NCI-H1092 (cell line): ENCODE measurements at places on chromosomes 2 and 18.

DNA sequence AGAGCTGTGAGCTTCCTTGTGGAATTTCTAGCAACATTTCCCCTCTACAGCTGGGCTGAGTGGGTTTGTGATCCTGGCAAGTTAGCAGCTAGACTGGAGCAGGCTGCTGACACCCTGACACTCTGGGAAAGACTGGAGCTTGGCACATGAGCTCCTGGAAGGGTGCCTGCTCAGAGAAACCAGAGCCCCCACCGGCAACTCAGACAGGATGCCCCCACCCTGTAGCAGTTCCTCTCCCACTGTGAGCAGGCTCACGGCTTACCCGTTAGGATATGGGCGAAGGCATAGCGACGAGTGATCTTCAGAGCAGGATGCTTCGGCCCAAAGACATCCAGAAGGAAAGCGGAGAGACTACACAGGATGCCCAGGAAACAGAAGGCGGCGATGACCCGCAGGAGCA lies 11.2 kb downstream of the TMEM127 start:
- DNase-seq: no peak

- no peak for DNase-seq
These were observed 46.7 kb downstream of the NBEAL1 start for GRCh38 chr2:203061346-203061745.

- no peak for DNase-seq
These were observed 513.4 kb downstream of the TNS1 start for GRCh38 chr2:217489145-217489960.

GRCh38 chr2:206562375-206562774 lies 79.9 kb upstream of the FAM237A start:
- DNase-seq: no peak

DNA sequence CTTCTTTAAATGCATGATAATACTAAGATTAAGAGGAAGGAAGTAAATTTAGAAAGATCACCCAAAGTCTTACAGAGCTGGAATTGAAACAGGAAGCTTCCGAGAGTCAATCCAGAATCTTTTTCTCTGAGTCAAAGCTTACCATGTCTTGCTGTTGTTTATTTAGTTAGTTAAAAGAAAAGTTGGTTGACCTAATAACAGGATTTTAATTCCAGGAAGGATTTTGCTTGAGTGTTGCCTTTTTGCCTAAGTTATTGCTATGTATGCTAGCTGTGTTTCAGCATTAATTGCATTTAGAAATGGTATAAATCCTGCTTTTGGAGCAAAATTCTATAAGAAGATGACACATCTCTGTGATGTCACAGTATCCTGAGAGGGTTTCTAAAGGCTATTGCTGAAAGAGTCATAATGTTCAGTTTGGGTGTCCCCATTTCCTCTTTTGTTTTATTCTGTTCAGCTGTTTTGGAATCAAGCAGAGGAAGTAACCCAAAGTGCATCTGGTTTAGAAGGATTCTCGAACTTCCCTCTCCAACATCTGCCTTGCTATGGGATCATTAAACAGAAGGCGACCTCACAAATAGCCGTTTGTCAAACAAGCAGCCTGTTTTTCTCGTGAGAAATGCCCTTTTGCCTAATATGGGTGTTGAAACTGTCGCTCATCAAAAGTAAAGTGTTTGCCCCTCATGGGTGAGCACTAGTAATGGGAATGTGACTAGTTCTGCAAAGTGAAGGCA lies 271.5 kb upstream of the MMADHC start:
- DNase-seq: no peak

- DNase-seq: no peak
These were observed 23.6 kb downstream of the SLC66A2 start for GRCh38 chr18:79927607-79928562.

- no peak for DNase-seq
These were observed 480.0 kb downstream of the RIT2 start for GRCh38 chr18:42635378-42636048.

DNA sequence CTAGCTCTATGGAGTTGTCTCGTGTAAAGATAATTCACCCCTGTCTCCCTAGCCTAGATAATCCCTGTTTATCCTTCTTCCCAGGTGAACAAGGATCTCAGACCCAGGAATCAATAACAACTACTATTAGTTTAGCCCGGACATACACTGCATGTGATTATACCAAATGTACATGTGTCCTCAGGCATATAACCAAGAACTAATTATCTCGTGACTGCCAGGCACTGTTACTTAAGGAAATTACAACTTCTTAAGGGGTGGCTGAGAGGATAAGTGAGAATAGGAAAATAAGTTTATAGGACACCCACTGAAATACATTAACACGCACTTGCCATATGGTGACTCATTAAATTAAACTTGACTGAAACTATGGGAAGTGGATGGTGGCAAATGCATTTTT lies 126.6 kb downstream of the CNTNAP5 start:
- no peak for DNase-seq

- no peak for DNase-seq
These were observed 11.8 kb upstream of the NEDD4L start for GRCh38 chr18:58032233-58032632.

DNA sequence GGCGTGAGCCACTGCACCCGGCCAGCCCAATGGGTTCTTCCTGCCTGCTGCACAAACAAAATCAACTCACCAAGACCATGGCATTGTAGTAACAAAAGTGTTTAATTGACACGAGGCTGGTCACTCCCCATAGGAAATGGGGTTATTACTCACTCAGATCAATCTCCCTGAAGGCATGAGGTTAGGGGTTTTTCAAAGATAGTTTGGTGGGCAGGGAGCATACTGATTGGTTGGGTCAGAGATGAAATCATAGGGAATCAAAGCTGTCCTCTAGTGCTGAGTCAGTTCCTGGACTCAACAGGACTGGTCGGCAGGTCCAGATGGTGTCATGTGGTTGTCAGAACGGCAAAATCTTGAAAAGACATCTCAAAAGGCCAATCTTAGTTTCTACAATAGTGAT lies 122.1 kb downstream of the TMEM17 start:
- DNase-seq: no peak

- DNase-seq: no peak
These were observed 720.5 kb downstream of the MBD2 start for GRCh38 chr18:53503914-53504441.

DNA sequence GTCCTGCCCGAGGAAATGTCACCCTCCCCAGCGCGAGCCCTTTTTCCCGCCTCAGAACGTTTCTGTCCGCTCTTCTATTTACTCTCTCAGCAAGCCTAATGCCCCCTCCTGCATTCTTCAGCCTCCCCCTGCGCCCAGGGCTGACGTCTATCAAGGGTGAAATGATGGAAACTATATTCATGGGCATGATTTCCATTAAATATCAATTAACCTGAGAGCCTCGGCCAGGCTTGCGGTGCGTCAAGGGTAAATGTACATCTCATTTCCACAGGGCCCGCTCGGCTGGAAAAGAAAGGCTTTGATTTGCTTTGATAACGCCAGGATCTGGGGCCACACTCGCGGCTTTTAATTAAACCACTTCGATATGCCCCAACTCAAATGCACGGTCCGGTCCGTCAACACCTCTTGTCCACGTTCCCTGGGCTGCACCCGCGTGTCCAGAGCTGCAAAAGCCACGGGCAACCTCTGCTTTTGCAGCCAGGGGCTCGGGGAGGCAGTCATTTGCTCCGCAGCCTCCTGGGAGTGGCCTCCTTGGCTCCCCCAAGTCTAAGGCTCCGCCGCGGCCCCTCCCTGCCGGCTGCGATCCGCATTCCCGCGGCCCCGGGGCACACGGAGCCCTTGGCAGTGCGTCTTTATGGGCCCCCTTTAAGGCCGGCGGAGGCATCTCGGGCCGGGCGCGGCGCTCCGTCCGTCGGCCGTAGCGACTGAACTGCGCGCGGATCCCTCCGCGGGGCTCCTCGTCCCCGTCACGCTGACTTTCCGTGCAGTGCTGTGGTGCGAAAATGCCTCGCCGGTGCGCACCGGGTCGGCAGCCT lies at the start of gene HOXD8:
HOXD8 (plus strand) TSS at position 724 of the 815 bp plus-strand sequence. CDS start 662 bp downstream, outside the sequence.
- peak; percentile 69 for DNase-seq

DNA sequence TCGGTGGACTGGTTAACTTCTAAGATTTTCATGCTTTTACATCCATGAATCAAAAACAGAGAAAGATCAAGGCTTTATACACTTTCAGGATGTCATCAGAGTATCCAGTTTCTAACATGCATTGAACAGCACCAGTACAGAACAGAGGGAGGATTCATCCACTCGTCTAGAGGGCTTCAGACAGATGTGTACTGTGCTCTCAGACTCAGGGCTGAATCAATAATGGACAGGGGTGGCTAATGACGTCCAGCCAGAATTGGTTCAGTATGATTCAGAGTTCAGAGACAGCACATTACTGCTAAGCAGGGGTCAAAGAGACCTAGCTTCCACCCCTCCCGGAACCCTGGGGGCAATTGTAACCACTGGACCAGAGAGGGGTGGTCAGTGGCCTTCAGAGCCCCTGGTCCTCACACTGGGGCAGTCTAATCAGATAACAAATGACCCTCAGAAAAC lies 37.3 kb downstream of the RNU4ATAC start:
- DNase-seq: no peak

DNA sequence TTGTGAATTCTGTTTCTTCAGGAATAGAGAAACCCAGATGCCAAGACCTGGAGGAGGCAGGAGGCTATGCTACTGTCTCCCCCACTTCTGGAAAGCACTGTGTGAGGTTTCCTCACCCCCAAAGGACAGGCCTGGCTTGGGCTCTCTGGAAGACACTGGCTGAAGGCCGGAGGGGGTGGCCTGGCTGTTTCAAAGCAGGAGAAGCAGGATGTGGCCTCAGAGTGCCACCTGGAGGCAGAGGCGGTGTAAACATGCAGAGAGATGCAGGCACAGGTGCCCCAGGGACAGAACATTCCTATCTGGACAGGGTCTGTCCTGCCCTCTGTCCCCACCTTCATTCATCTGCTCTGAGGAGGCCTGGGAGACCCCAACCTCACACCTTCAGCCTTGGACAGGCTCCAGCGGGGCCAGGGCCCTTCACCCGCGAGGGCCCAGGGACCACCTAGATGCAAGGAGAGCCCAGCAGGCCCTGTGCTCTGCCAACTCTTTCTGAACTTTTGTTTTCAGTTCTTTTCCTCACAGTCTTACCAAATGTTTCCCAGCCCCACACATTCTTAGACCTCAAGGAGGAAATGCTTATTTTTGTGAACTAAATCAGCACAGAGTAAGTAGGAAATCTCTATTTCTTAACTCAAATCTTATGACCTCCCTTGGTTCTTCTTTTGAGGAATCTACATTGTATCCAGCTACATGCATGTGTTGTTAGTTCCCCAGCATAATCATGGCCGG lies 79.2 kb downstream of the LONRF2 start:
- peak; percentile 14 for DNase-seq

GRCh38 chr2:238123218-238123971 lies 15.1 kb upstream of the KLHL30 start:
- no peak for DNase-seq

DNA sequence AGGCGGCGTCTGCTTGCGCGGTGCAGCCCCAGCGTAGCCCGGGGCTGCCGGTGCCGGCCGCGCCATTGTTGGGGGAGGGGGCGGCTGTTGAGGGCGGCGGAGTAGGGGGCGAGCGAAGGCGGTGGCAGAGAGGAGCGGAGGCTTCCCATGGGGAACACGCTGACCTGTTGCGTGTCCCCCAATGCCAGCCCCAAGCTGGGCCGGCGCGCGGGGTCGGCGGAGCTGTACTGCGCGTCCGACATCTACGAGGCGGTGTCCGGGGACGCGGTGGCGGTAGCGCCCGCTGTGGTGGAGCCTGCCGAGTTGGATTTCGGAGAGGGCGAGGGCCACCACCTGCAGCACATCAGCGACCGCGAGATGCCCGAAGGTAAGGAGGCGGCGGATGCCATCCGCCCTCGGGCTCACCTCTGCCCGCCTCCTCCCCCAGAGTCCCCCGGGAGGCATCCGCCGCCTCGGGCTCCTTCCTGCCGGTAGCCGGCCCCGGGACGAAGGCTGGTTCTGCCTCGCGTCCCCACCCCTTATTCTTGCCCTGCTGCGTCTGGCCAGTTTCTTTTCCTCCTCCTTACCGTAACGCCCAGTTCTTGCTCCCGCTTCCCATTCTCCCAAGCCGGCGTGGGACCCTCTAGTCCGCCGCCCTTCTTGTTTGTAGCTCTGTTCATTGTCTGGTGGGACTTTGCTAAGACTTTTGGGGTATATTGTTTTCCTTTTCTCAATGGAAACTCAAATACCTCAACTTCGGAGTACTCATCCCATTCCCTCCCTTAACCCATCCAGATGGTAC lies 500 bp downstream of the CCNYL1 start:
- DNase-seq: no peak

GRCh38 chr2:172261292-172261691 lies 158.6 kb upstream of the DLX2 start:
- no peak for DNase-seq

DNA sequence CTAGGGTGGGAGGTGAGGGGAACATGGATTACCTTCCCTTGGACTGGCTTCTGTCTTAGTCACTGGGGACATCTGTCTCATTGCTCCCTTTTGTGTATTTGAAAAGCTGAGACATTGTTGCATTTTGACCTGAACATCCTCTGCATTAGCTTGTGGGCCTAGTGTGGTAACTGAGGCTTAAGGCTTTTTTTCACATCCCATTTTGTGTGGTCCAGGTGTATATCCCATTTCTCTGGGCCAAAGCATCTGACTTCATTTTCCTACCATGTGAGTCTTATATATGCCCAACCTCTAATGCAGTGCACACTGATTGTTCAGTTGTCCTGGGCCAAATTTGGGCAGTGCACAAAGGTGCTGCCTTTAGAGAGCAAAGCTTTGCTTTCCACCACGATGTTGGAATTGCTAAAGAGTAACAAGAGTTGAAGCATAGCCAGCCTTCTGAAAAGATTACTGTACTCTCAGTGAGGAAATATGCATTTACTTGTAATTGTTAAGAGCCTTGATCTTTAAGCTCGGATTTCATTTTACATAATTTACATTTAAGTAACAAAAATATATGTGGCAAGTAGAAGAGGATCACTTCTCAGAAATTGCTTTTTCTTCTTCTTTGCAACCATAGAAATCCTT lies 13.3 kb downstream of the PRKCE start:
- DNase-seq: no peak

DNA sequence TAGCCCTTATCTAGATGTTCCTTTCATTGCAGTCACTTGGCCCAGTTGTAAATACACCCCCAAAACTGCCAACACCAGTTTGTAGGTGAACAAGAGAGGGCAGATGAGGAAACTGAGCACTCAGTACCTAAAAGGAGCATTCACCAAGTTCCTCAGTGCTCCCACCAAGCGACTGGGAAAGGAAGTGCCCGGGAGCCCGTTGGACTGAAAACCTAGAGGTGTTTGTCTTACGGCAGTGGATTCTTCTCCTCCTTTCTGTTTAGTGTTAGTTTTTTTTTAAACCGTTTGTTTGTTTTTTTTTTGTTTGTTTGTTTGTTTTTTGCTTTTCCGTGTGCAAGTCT lies 43.3 kb downstream of the SOX11 start:
- DNase-seq: no peak

GRCh38 chr2:178452870-178453269 lies 1.7 kb downstream of the PJVK start:
- no peak for DNase-seq

GRCh38 chr2:132676999-132677398 lies 7.0 kb upstream of the LYPD1 start:
- no peak for DNase-seq
